ENCODE measurements at places on chromosomes 6 and 20.

GRCh38 chr20:24485981-24486380, 16.6 kb downstream of the SYNDIG1 start:
- no peak for DNase-seq

- no peak for DNase-seq
Measured at GRCh38 chr6:121780325-121781321, 345.2 kb downstream of the GJA1 start.

DNA sequence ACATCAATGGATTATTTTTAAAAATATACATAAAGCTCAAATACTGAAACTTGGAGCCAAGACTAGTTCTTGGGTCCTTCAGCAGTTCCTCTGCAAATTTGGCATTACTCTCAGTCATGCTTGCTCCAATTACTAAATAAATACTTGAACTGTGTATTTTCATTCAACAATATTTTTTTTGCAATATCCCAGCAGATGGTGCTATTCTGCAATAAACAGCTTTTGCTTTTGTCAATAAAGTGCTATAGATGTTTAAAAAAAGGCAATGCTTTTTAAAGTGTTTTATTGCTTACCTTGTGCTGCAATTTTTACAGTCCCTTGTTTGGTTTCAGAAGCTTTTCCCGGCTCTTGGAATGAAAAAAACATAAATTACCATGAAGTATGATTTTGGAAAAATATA, 243.4 kb downstream of the TRDN start:
- DNase-seq = peak; percentile 38

DNA sequence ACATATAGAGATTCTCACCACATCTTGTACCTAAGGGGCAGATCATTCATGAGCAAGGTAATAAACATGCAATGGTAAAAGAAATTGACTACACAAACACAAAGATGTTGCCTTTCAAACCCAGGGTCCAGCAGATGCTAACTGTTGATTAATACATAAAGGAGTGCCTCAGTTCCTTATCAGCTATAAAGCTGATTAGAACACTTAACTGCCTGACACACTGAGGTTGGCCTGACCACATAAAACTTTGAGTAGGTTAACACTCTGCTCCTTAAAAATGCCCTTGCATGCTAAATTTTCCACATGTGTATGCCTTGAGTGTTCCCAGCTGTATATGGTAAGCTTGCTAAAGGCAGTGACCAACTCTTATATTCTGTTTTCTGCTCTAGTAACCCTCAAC, 14.9 kb downstream of the CRISP2 start:
- no peak for DNase-seq
